ENCODE measurements at places on chromosomes 6 and 20.
A peak's percentile ranks its signal among the peaks of the same experiment; 100 is the strongest.

DNA sequence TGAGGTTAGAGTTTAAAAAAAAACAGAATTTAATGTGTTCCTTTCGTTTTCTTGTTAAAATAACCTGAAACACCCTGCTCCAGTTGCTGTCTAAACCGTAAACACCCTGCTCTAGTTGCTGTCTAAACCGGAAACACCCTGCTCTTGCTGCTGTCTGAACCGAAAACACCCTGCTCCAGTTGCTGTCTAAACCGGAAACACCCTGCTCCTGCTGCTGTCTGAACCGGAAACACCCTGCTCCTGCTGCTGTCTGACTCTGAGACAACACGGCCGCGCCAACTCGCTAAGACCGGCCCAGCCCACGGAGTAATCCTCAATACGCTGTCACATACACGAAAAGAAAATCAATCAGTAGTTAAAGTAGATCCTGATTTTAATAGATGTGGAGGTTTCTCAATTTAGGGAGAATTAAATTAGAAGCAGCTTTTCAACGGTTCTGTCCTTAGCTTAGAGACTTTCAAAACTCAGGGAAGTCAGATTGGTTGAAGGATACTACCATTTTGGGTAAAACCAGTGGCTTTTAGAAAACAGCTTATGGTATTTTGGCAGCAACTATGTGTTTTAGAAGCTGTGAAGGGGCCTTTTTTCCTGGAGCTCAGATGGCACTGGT is 98.3 kb downstream of the RAMACL start:
- H3K4me1 ChIP-seq: no peaks in the 10 kb centered on the region
- DNase-seq: peak; percentile 86
- H3K27me3 ChIP-seq: no peaks in the 10 kb centered on the region
- no peak overlapping the region for H3K27ac ChIP-seq
- no peak overlapping the region for H3K4me3 ChIP-seq

DNA sequence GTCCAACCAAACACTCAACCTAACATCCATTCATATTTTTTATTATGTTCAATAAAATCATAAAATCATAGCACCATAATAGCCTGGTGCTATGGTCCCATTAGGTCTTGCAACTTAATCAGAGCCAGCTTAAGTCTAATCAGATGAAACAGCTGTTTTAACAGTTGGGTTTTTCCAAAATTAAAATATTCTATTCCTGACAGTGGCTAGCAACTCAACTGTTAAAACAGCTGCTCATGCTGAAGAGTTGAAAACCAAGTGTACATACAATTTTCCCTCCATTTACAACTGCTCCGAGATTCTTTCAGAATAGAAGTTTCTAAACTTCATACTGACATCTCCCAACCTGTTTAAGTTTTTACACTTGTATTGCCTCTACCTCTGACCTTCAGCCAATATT is 89.5 kb downstream of the UBE3D start:
- H3K27me3 ChIP-seq: no peaks in the 10 kb centered on the region
- no peak overlapping the region for H3K27ac ChIP-seq
- H3K4me3 ChIP-seq: no peak overlapping the region
- H3K4me1 ChIP-seq: no peaks in the 10 kb centered on the region

DNA sequence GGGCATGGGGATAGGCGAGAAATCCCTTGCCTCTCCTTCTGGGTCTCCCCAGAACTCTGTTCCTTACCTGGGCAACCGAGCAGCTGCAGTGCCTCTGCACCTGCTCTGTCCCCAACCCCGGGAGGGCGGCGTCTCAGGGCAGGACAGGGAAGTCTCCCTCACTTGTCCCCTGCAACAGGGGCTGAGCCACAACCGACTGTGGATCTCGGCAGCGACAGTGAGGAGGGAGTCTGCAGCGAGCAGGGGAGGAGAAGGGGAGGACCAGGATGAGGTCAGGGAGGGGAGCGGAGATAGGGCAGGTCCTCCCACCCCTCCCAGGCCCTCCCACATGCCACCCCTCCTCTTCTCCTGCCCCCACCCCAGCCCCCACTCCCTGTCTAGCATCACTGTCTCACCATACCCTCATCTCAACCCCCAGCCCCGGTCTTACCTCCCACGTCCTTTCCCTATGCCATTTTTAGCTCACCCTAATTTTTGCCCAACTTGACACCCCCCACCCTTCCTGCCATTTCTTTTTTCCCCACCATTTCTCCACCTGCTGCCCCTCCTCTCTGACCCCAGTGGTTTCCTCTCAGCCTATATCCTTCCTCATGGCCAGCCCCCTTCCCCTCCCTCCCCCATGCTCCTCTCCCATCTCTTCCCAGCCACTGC is at the start of gene TNXB:
Gene TNXB (minus strand): TSS at position 225 of the 651 bp plus-strand sequence. CDS start 11,140 bp downstream, outside the sequence.
- no peaks in the 10 kb centered on the region for H3K36me3 ChIP-seq
- H3K27me3 ChIP-seq: no peaks in the 10 kb centered on the region
- H3K4me3 ChIP-seq: peak within 1 kb of the TSS; percentile 1
- peaks cover 5% of the 10 kb centered on the region for H3K4me1 ChIP-seq
- DNase-seq: peak; percentile 78

DNA sequence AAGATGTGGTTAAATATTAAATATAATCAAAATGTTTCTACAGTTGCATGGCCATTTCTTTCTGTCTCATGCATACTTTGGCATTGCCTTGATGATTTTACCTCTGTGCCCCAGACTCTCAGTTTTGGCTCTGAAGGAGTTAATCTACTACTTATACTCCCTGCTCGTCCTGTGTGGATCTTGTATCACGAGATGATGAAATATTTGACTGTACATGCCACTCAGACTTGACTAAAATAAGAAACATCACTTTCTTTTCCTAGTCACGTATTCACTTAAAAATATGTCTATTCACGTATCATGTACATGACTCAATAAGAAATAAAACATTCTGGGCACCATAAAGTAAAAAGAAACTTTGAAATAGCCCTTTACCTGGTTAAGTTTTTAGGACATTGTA is 397.7 kb downstream of the RFPL4B start:
- no peak overlapping the region for H3K27ac ChIP-seq
- no peak for DNase-seq
- H3K4me3 ChIP-seq: no peak overlapping the region
